ENCODE measurements at places on chromosomes 3 and 15.

DNA sequence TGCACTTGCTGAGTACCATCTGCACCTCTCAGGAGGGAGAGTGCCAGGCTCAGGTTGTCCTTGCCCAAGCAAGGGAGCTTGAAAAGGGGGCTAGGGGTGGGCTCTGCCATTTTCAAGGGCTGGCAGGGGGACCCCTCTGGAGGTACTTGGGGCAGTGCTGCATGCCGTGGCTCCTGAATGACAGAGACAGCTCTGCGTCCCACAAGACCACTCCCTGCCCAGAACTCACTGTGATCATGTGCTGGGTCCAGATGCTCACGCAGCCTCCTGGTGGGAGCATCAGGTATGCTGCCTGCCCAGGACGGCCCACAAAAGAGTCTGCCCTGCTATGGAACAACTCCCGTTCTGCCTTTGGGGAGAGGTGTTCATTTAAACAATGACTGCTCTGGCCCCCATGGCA, 165.2 kb downstream of the GOLGA6L4 start:
- H3K27me3 ChIP-seq = no peaks in the 10 kb centered on the region
- H3K4me1 ChIP-seq = no peaks in the 10 kb centered on the region
- H3K27ac ChIP-seq = no peak overlapping the region
- no peaks in the 10 kb centered on the region for H3K36me3 ChIP-seq

GRCh38 chr3:12357456-12357855, 68.6 kb downstream of the PPARG start:
- no peak overlapping the region for H3K4me3 ChIP-seq
- no peaks in the 10 kb centered on the region for H3K27me3 ChIP-seq
- no peak overlapping the region for H3K27ac ChIP-seq
- no peaks in the 10 kb centered on the region for H3K36me3 ChIP-seq
- DNase-seq = no peak
- H3K4me1 ChIP-seq = no peaks in the 10 kb centered on the region

GRCh38 chr3:97884586-97885123, 62.8 kb downstream of the CRYBG3 start:
- no peak overlapping the region for H3K27ac ChIP-seq
- H3K4me3 ChIP-seq = no peak overlapping the region
- peaks cover 4% of the 10 kb centered on the region for H3K4me1 ChIP-seq
- DNase-seq = no peak
- H3K27me3 ChIP-seq = no peaks in the 10 kb centered on the region

- H3K36me3 ChIP-seq = no peaks in the 10 kb centered on the region
- H3K27me3 ChIP-seq = no peaks in the 10 kb centered on the region
- DNase-seq = no peak
These were observed 22.2 kb downstream of the MESD start for GRCh38 chr15:80967451-80967850.

- DNase-seq = no peak
- H3K27ac ChIP-seq = no peak overlapping the region
- no peak overlapping the region for H3K4me3 ChIP-seq
- H3K4me1 ChIP-seq = no peaks in the 10 kb centered on the region
- H3K27me3 ChIP-seq = no peaks in the 10 kb centered on the region
These were observed 25.4 kb downstream of the ISG20 start for GRCh38 chr15:88664151-88664778.

- H3K27me3 ChIP-seq = no peaks in the 10 kb centered on the region
- H3K4me3 ChIP-seq = peak overlapping the region; percentile 68
- no peaks in the 10 kb centered on the region for H3K36me3 ChIP-seq
- no peak for DNase-seq
These were observed 397 bp downstream of the PLXND1 start for GRCh38 chr3:129605922-129606635.

All from psoas muscle (tissue), 8 donors.